ENCODE measurements at places on chromosomes 7 and 10.

GRCh38 chr7:50473531-50473930 lies 23.4 kb upstream of the FIGNL1 start:
- DNase-seq = no peak

DNA sequence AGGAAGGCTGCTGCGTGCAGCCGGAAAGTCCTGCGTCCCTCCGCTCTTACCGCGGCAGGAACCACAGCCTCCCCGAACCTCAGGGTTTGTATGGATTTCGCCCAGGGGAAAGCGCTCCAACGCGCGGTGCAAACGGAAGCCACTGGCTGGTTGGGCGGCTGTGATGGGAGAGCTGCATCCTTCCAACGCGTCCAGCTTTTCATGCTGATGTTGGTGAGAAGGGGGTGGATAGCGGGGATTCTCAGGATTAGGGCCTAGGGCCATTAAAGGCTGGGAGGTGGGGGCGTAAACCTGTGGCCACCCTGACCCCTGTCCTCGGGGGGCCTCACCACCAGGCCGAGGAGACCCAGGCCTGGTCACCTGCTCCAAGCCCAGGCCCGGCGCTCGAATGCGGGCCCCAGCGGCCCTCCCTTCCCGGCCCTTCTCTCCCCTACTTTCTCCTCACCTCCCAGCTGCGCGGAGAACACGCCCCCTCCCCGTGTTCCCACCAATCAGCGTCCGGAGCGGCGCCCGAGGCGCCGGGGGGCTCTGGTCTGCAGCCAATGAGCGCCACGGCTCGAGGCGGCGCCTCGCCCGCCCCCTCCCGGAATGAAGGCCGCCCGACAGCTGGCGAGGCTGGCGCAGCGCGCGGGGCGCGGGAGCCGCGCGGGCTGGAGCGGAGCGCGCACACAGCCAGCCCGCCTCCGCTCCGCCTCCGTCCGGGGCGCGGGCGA lies 458 bp upstream of the NANOS1 start:
- DNase-seq = peak; percentile 96

DNA sequence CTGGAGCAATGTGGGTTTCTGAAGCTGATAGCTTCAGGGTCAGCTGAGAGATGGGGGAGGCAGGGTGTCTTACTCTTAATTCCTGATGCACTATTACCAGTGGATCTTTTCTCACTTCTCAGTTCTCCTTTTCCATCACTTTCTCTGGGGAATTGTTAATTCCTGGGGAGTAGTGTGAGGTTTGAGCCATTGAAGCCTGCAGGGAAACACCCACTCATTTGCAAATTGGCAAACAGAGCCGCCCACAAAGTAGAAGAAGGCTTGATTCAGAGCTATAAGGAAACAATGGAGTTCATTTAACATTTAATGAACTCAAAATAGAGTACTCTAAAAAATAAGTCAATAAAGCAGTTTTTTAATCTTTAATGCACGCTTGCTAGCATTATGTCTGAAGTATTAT lies 4.3 kb upstream of the TECTB start:
- no peak for DNase-seq

- no peak for DNase-seq
Measured at GRCh38 chr10:121267236-121268003, 330.8 kb downstream of the FGFR2 start.

DNA sequence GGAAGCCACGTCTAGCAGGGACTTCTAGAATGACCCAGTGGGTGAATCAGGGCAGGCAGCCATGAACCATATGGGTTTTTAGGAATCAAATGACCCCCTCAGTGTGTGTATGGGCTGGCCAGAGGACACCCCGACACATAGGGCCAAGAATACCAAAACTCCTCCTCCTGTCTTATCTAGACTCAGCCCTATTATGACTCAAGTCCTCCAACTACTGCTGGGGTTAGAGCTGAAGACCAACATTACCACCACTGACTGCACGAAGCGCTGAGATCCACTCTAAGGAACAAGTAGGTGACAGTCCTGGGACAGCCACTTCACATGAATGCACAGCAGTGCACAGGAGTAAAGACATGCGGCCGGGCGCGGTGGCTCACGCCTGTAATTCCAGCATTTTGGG lies 11.5 kb upstream of the SVOPL start:
- no peak for DNase-seq

GRCh38 chr10:24444337-24444736 lies 235.4 kb downstream of the KIAA1217 start:
- DNase-seq = no peak

DNA sequence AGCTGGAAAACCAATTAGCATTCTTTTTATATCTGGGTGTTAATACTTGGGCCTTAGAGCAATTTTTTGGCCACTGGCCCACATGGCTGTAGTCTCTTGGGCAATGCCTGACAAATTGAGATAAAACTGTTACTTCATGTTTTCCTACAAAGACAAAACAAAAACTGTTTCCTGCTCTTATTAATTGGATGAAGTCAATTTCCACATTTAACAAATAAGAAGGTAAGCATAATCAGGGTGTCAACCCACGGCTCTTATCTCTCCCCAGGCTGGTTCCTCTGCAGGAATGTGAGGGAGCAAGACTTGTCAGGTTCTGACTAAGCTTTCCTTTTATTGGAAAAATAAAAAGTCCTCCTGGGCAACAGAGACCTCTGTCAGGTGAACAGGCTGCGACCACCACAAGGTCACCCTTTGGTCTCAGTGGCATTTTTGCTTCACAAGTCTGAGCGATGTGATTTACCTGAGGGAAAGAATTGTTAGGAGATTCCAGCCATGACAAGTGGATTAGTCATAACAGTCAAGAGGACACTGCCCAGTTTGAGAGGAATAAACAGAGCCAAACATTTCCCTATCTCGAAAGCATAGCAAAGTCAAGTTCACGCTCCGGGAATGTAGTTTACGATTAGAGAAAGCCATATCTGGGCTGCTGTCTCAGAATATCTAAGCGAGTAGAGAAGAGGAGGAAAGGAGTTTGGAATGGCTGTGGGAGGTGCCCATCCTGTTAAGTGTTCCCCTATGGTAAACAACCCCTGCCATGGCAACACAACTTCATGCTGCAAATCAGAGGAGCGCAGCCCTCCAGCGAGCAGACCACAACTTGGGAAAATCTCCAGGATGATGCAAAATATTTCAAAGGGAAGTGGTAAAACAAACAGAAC lies 144.4 kb downstream of the TES start:
- DNase-seq = no peak

DNA sequence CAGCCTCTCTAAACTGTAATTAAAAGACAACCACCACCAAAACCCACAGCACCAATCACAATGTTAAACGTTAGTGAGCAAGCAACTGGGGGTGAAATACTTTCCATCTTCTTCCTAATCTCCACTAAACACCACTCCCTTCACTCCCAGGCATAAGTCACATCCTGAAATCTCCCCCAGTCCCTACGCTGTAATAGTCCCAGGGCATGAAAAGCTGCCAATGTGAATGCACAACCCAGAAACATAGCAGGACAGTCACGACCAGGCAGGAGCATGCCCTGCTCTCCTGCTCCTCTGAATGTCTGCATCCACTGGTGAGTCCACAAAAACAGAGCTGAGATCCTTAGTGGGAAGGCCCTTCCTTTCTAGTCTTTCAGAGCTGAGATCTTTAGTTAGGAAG lies 288.9 kb downstream of the PARD3 start:
- DNase-seq = no peak

DNA sequence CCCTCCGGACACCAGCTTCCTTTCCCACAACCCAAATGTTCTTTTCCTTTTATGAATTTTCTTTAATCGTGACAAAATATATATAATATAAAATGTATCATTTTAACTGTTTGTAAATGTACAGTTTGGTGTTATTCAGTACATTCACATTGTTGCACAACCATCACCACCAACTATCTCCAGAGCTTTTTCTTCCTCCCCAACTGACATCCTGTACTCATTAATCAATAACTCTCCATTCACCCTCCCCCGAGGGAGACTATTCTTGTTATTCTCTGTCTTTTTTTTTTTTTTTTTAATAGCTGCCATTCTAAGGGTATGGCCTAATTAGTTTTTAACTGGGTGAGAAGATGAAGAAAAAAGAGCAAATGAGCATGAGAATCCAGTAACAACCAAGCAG lies 30.6 kb upstream of the ITGB1 start:
- DNase-seq = no peak

GRCh38 chr10:129114588-129114987 lies 352.5 kb upstream of the MGMT start:
- DNase-seq = no peak

DNA sequence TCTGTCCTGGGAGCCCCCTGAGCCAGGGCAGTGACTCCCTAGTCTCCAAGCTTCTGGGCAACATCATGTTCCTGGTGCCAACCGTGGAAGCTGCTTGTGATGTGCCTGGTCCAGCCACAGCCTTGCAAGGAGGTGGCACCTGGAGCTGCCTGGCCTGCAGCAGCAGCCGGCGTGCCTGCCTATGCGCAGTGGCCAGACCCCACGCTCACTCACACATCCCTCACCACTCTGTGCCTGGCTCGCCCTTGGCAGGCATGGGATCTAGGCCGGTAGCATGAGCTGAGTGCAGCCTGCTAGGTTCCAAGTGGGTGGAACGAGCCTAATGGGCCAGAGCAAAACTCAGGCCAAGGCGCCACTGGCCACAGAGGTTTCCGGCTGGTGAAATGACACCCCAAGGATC lies 184.0 kb downstream of the ZNF438 start:
- no peak for DNase-seq

DNA sequence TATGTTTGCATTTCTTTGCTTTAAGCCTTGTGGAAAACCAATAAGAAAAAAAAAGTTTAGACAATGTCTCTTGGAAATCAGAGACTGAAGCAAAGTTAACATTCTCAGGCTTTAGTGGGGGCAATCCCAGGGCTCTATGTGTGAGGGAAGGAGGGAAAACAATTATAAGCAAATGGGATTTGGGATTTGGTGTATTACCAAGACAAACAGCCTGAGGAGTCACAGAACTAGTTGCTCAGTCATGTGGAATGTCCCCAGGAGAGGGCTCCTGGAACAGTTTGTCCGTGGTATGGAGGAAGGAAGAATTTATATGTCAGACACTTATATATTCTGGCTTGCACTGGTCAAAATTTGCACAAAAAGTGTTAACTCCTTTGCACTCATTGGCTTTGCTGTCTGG lies 562.9 kb upstream of the TPK1 start:
- no peak for DNase-seq

DNA sequence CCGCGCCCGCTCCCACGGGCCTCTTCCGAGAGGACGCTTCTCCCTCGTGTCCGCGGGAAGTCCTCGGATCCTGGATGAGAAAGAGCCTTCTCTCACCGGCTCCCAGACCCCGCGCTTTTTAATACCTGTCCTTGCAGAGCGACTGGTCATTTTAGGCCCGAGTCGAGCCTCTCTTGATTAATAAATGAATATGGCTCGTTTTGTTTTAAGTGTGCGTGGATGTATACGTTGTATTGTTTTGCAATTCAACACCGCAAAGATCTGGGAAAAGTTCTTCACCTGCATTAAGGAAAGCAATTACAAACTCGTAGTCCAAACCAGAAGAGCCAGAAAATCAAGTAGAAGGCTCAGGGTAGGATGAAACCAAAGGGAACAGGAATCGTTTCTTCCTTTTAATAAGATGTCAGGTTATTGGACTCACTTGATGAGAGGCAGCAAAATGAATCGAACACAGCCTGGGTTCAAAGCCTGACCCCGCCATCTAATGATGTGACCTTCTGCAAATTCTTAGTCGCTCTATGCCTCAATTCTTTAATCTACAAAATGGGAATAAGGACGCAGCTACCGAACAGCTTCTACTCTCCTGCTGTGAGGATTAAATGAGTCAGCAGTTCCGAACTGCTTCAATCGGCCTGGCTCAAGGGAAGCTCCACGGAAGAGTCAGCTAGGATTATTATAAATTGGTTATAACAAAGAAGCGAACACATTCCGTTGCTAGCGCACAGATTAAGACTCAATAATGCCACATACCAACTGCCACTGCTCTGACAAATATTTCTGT lies 277.8 kb upstream of the NEBL start:
- no peak for DNase-seq

- peak; percentile 51 for DNase-seq
Measured at GRCh38 chr7:86926732-86927131, 132.7 kb downstream of the ELAPOR2 start.

- no peak for DNase-seq
Measured at GRCh38 chr7:115007751-115008150, 85.9 kb downstream of the MDFIC start.

DNA sequence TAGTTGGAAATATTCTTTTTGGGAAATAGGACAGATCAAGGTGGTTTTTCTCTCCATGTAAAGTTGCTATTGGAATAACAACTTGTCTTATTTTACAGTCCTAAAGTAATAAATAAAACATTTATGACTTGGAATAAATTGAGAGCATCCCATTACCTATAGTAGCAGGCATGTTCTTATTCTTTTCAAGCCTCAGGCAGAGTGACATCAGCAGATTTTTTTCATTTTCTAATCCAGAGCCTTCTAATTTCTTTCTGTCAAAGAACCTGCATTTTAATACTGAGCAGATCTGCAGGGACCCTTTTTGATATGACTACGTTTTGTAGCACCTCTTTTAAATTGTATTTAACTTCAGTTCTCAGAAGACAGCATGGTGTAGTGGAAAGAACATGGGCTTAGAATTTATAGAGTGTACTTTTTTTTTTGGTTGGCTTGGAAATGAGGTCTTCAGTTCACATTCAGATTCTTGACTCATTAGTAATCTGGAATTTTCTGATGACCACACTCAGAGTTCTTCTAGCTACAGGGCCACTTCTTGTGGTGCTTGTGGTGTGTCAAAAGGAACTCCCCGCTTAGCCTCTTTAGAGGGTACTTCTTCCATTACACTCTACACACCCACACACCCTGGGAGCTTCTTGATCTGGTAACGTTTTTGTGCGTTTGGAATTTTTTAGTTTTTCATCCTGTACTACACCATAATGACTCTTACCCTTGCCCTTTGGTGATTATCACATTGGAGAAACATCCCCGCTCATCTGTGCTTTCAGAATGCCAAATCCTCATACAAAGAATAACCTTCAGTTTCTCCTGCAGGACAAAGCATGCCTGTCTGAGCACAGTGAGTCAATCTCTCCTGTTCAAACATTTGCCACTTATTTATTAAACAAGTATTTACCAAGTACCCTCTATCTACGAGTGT lies 34.6 kb downstream of the AGK start:
- DNase-seq = no peak

DNA sequence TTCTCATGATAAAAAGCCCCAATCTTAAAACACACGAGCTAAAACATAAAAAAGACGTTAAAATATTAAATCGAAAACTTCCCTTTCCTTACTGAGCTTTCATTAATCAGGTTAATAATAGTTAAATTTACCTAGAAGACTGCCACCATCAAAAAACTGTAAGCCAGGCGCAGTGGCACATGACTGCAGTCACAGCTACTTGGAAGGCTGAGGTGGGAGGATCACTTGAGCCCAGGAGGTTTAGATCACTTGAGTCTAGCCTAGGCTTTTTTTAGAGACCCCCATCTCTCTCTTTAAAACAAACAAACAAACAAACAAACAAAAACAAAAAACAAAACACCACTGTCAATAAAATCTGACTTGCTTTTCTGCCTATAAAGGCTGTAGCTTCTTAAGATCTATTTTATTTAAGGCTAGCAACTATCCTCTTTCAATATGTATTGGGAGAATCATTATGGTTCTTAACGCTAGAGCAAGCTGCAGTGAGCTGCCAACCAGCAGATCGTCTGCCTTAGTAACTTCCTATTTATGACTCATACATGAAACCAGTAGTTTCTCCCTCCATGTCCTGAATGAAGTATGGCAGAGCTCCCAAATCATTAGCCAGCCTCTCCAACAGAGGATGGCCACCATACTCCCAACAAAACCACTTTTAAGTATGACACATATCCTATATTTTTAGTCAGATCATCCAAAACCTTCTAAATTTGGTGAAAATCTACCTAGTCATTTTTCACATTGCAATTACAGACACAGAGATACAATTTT lies 163.7 kb downstream of the SRPK2 start:
- no peak for DNase-seq
